GM23248 (cell line): ENCODE measurements at places on chromosomes 1 and 21. TPM values are rescaled to one million over a fixed set of nuclear protein-coding genes. Genes with fewer than 3 reads are reported as not detected.

RNU1-1 gene
- under 0.01 TPM in 1 of 2 replicates, not detected in the other for total RNA-seq

ANKRD34A gene
- total RNA-seq, result 0.25 and 1.3 TPM in 2 replicates

HES2 gene
- total RNA-seq, result not detected in 2 replicates

GFI1 gene
- total RNA-seq, result not detected in 2 replicates

SPRR2B gene
- total RNA-seq, result not detected in 2 replicates

TMEM59 gene
- 425 and 470 TPM in 2 replicates for total RNA-seq

- H3K27ac ChIP-seq, result no peak overlapping the region
- no peaks in the 10 kb centered on the region for H3K27me3 ChIP-seq
- no peaks in the 10 kb centered on the region for H3K36me3 ChIP-seq
- no peaks in the 10 kb centered on the region for H3K4me1 ChIP-seq
Measured at GRCh38 chr1:210525716-210526454, 197.2 kb downstream of the HHAT start.

- no peak overlapping the region for H3K27ac ChIP-seq
- peaks cover 10% of the 10 kb centered on the region; the same call in 1 of the 2 replicates for H3K4me1 ChIP-seq
- no peak overlapping the region for H3K4me3 ChIP-seq
- no peaks in the 10 kb centered on the region for H3K27me3 ChIP-seq
- no peaks in the 10 kb centered on the region for H3K36me3 ChIP-seq
- no peak for DNase-seq
Measured at GRCh38 chr1:221800831-221801230, 58.9 kb upstream of the DUSP10 start.

- H3K27ac ChIP-seq, result no peak overlapping the region
- no peaks in the 10 kb centered on the region for H3K36me3 ChIP-seq
- peaks cover 11% of the 10 kb centered on the region for H3K4me1 ChIP-seq
- peak; percentile 82 for DNase-seq
Measured at GRCh38 chr1:17611991-17612390, 72.5 kb downstream of the ARHGEF10L start.

DNA sequence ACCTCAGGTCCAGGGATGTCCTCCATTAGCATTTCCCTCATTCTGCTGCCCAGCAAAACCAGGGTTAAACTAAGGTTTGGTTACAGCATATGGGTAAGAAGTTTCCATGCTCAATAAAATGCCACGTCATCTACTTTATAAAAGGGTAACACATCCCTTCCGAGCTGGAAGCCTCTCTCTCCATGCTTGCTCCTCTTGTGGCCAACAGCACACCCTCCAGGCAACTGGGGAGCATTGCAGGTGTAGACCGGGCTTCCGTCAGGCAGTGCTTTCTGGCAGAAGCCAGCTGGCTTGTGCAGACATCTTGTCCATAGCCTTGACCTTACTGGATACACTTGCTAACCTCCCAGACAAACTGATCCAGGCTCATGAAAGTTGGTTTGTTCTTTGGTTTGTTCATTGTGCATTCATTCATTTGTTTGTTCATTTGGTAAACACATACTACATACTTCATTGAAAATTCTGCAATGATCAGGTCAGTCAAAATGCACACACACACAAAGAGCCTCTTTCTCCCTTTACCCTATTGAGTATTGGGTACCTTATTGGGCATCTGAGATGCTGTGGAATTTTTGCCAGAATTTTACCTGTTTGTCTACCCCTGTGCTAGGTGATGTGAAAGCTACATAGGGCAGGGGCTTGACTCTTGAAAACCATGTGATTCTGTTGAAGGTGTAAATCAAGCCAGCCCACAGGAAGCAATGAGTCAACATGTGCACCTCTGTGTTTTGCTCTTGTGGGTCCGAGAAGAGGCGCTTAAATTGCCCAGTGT, 422.8 kb downstream of the CAMTA1 start:
- no peak overlapping the region for H3K27ac ChIP-seq
- DNase-seq, result peak; percentile 73
- H3K36me3 ChIP-seq, result no peaks in the 10 kb centered on the region
- no peak overlapping the region for H3K4me3 ChIP-seq
- H3K4me1 ChIP-seq, result no peaks in the 10 kb centered on the region

DNA sequence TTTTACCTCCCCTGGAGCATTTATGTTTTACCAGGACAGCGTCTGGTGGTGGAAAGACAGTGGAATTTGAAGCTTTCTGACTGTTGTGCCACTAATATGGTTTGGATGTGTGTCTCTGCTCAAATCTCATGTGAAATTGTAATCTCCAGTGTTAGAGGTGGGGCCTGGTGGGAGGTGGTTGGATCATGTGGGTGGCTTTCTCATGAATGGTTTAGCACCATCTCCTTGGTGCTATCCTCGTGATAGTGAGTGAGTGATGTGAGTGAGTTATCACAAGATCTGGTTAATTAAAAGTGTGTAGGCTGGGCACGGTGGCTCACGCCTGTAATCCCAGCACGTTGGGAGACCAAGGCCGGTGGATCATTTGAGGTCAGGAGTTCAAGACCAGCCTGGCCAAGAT, 23.7 kb downstream of the PHLDA3 start:
- H3K36me3 ChIP-seq, result no peaks in the 10 kb centered on the region
- no peak for DNase-seq
- no peak overlapping the region for H3K27ac ChIP-seq
- H3K27me3 ChIP-seq, result no peaks in the 10 kb centered on the region
- no peak overlapping the region for H3K4me3 ChIP-seq

- no peak overlapping the region for H3K4me3 ChIP-seq
- peak overlapping the region; percentile 9; the same call in 1 of the 2 replicates for H3K27ac ChIP-seq
- no peaks in the 10 kb centered on the region for H3K36me3 ChIP-seq
- H3K27me3 ChIP-seq, result no peaks in the 10 kb centered on the region
- DNase-seq, result peak; percentile 54
- H3K4me1 ChIP-seq, result peaks cover 26% of the 10 kb centered on the region
Measured at GRCh38 chr1:213127074-213127473, 76.0 kb downstream of the RPS6KC1 start.

DNA sequence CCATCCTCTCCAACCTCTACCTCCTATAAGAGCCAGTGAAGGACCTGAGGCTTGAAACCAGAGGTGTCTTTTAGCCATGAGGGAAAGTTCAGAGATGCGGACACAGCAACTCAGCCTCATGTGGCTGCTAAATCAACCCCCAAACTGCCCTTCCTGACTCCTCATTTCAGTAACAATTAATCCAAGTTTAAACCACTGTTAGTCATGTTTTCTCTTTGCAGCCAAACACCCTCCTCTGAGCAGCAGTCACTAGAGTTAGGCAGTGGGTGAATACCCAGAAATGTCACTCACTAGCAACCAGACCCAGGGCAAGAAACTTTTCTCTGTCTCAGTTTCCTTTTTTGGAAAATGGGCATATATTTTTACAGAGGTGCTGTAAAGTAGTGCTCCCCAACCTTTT, 71.2 kb downstream of the KCNJ15 start:
- peaks cover 55% of the 10 kb centered on the region for H3K4me1 ChIP-seq
- H3K27me3 ChIP-seq, result no peaks in the 10 kb centered on the region
- DNase-seq, result peak; percentile 72
- H3K4me3 ChIP-seq, result no peak overlapping the region
- H3K27ac ChIP-seq, result peak overlapping the region; percentile 23
- H3K36me3 ChIP-seq, result no peaks in the 10 kb centered on the region

- DNase-seq, result no peak
- H3K27me3 ChIP-seq, result peaks cover 3% of the 10 kb centered on the region; the same call in 1 of the 2 replicates
- peaks cover 7% of the 10 kb centered on the region; the same call in 1 of the 2 replicates for H3K4me1 ChIP-seq
- no peak overlapping the region for H3K4me3 ChIP-seq
- H3K36me3 ChIP-seq, result no peaks in the 10 kb centered on the region
- no peak overlapping the region for H3K27ac ChIP-seq
Measured at GRCh38 chr21:25791319-25791718, 56.5 kb downstream of the GABPA start.

GRCh38 chr1:88463401-88463985, 220.6 kb upstream of the PKN2 start:
- no peak overlapping the region for H3K4me3 ChIP-seq
- DNase-seq, result no peak
- no peaks in the 10 kb centered on the region for H3K4me1 ChIP-seq
- no peaks in the 10 kb centered on the region for H3K27me3 ChIP-seq
- H3K27ac ChIP-seq, result no peak overlapping the region

- H3K4me1 ChIP-seq, result peaks cover 25% of the 10 kb centered on the region
- H3K36me3 ChIP-seq, result no peaks in the 10 kb centered on the region
- H3K4me3 ChIP-seq, result peak overlapping the region; percentile 54
- DNase-seq, result peak; percentile 93
Measured at GRCh38 chr1:219120624-219121544, 52.8 kb upstream of the LYPLAL1 start.

DNA sequence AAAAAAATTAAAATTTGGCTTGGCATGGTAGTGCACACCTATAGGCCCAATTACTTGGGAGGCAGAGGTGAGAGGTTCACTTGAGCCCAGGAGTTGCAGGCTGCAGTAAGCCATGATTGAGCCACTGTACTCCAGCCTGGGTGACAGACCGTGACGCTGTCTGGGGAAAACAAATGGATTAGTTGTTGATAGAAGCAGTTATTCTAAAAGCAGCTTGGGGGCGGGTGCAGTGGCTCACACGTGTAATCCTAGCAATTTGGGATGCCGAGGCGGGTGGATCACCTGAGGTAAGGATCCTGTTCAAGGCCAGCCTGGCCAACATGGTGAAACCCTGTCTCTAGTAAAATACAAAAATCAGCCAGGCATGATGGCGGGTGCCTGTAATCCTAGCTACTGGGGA, 40.3 kb downstream of the KIF1B start:
- DNase-seq, result no peak
- H3K27me3 ChIP-seq, result no peaks in the 10 kb centered on the region
- no peaks in the 10 kb centered on the region for H3K36me3 ChIP-seq
- no peak overlapping the region for H3K4me3 ChIP-seq
- H3K27ac ChIP-seq, result no peak overlapping the region

DNA sequence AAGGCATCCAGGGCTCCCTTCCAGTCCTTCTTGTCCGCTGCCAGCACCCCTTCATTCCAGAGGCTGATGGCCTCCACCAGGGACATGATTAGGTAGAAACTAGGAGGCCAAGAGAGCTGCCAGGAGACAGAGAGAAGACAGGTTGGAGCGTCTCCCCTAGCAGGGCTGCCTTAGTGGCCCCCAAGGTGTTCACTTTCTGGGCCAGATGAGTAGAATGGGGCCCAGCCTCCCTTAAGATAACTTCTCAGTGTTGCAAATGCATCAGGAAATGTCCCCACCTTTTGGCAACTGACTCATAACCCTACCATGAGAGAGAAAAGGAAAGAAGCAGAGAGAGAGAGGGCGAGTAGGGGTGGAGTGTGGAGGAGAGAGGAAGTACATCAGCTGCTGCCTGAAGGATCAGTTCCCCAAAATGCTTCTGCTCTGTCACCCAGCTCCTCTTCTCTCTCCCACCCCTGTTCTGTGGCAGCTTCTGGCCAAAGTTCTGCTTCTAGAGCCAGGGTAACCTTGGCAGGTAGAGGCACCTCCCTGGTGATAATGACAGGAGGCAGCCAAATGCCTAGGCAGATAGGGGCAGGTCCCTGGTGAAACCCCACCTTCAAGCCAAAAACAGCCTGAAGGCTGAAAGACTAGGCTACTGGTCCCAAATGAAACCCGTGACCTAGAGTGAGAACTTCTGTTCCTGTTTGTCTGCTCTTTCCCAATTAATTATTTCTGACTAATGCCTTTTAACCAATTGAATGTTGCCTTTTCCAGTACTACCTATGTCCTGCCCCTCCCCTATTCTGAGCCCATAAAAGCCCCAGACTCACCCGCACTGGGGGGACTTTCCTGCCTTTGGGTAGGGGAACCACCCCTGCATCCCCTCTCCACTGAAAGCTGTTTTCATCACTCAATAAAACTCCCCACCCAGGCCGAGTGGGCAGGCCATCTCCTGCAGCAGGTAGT, at the start of gene NCF2:
Gene NCF2 (minus strand): TSS at position 216 of the 948 bp plus-strand sequence. CDS start 130 bp downstream, at position 86.
- H3K27ac ChIP-seq, result no peak within 1 kb of the TSS
- H3K4me1 ChIP-seq, result no peaks in the 10 kb centered on the region
- no peaks in the 10 kb centered on the region for H3K27me3 ChIP-seq
- peak; percentile 42 for DNase-seq
- no peaks in the 10 kb centered on the region for H3K36me3 ChIP-seq
- H3K4me3 ChIP-seq, result no peak within 1 kb of the TSS

- H3K4me1 ChIP-seq, result 0 out of 2 replicates have a peak, but pooled peaks cover 3% of the 10 kb centered on the region
- H3K36me3 ChIP-seq, result no peaks in the 10 kb centered on the region
- H3K27me3 ChIP-seq, result no peaks in the 10 kb centered on the region
Measured at GRCh38 chr1:30715216-30715615, 8.2 kb downstream of the MATN1 start.

- H3K36me3 ChIP-seq, result no peaks in the 10 kb centered on the region
- no peak overlapping the region for H3K4me3 ChIP-seq
- DNase-seq, result no peak
- H3K27me3 ChIP-seq, result no peaks in the 10 kb centered on the region
- H3K4me1 ChIP-seq, result no peaks in the 10 kb centered on the region
Measured at GRCh38 chr1:57963581-57963980, 539.7 kb upstream of the DAB1 start.

GRCh38 chr1:235910357-235911299, 43.9 kb upstream of the LYST start:
- peaks cover 49% of the 10 kb centered on the region for H3K4me1 ChIP-seq
- H3K4me3 ChIP-seq, result peak overlapping the region; percentile 26
- no peaks in the 10 kb centered on the region for H3K36me3 ChIP-seq
- H3K27me3 ChIP-seq, result no peaks in the 10 kb centered on the region
- DNase-seq, result peak; percentile 98

DNA sequence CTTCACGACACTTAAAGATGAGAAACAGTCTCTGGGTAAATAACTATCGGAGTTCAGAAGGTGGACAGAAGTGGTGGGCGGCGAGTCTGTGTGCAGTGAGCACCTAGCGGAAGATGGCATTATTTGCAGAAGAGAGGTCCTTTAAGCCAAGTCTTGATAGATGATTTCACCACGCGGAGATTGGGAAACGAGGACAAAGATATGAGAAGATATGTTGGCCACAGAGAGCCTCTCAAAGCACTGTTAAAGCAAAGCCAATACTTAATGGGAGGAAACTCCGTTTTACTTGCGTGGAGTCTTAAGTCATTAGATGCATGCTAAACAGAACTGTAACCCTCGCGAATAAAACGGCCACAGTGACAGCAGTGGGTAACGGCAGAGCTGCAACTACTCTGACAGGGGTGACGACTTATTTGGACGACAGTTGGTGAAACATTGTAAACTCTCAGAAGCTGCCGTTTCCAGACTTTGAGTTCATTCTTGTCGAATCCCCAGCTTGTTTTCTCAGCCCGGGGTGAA, 577 bp upstream of the CEP350 start:
- H3K27ac ChIP-seq, result peak overlapping the region; percentile 85
- H3K27me3 ChIP-seq, result no peaks in the 10 kb centered on the region
- H3K4me1 ChIP-seq, result peaks cover 26% of the 10 kb centered on the region
- H3K36me3 ChIP-seq, result no peaks in the 10 kb centered on the region
- peak overlapping the region; percentile 96 for H3K4me3 ChIP-seq
